Lower lobe of right lung (tissue), 2 donors: ENCODE measurements at places on chromosomes 6 and 20. TPM values are rescaled to one million over a fixed set of nuclear protein-coding genes. Genes with fewer than 3 reads are reported as not detected.

GRCh38 chr20:53918020-53918311, 152.4 kb downstream of the BCAS1 start:
- DNase-seq = no peak
- no peaks in the 10 kb centered on the region for H3K36me3 ChIP-seq
- H3K4me1 ChIP-seq = peaks cover 33% of the 10 kb centered on the region
- H3K27ac ChIP-seq = peak overlapping the region; percentile 89
- no peak overlapping the region for H3K4me3 ChIP-seq
- no peaks in the 10 kb centered on the region for H3K27me3 ChIP-seq

DNA sequence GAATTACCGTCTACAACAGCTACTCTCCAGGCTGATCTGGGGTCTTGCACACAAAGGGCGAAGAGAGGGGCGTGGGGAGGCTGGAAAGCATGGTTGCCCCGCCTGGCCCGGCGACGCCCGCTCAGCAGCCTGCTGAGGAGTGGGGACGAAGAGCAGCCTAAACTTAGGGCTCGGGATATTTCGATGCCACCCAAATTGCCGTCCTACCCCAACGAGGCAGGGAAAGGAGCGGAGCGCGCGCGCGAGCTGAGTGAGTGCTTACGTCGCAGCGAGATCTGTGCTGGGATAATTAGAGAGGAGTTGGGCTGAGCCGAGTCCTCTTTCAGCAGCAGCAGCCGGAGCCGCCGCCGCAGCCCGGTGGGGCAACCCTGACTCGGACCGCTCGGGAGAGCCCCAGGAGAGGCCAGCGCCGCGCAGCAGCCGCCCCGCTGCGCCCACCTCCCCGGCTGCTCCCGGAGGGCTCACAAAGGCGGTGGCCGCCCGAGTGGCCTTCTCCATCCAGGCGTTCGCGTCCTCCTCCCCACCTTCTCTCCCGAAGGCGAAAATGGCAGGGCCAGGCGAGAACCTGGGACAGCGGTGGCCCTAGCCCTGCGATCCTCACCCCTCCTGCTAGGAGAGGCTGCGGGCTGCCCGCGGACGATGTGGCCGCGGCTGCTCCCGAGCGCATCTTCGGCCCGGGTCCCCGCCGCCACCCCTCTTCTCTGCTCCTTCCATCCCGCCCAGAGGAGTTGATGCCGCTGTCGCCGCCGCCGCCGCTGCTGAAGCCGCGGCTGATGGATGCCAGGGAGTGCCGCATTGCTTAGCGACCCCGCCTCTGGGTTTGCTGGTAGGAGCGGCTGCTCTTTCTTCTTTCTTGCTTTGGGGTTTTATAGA, at the start of gene CLVS2:
TSS of gene CLVS2 (plus strand) at position 315 of the 873 bp plus-strand sequence. CDS start 1,543 bp downstream, outside the sequence.
- no peak within 1 kb of the TSS for H3K27ac ChIP-seq
- peaks cover 8% of the 10 kb centered on the region for H3K4me1 ChIP-seq
- no peak for DNase-seq
- no peaks in the 10 kb centered on the region for H3K36me3 ChIP-seq
- H3K27me3 ChIP-seq = peaks cover 39% of the 10 kb centered on the region
- peak within 1 kb of the TSS; percentile 36 for H3K4me3 ChIP-seq

- peaks cover 67% of the 10 kb centered on the region for H3K4me1 ChIP-seq
- no peak for DNase-seq
- peaks cover 5% of the 10 kb centered on the region for H3K27me3 ChIP-seq
- no peak overlapping the region for H3K4me3 ChIP-seq
These were observed 65.3 kb upstream of the BMP2 start for GRCh38 chr20:6702144-6702543.

DNA sequence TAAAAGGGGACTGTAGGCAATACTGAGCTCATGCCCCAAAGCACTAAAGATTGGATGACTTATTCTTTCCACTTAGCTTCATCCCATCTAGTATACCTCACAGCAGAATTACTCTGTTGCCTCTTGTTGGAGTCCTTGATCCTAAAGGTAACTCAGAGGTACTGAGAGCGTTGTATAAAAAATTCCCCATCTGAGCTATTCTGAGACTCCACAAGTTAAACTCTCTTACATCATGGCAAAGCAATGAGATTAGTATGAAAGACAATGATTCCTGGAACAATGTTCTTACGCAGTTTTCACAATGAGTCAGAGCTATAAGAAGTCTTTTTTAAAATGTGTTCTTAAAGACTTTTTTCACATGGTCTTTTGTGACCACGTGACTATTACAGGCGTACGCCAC, 370.1 kb downstream of the ADGRB3 start:
- H3K27ac ChIP-seq = no peak overlapping the region
- no peak for DNase-seq
- no peaks in the 10 kb centered on the region for H3K4me1 ChIP-seq
- no peak overlapping the region for H3K4me3 ChIP-seq
- no peaks in the 10 kb centered on the region for H3K27me3 ChIP-seq

- H3K4me3 ChIP-seq = no peak overlapping the region
- no peak for DNase-seq
- H3K4me1 ChIP-seq = peaks cover 17% of the 10 kb centered on the region
These were observed 27.1 kb downstream of the PARD6B start for GRCh38 chr20:50758469-50758868.

- H3K27me3 ChIP-seq = peaks cover 4% of the 10 kb centered on the region
- no peak for DNase-seq
- peaks cover 13% of the 10 kb centered on the region for H3K4me1 ChIP-seq
- no peak overlapping the region for H3K4me3 ChIP-seq
These were observed 49.0 kb downstream of the PPP1R14C start for GRCh38 chr6:150191809-150192208.

GRCh38 chr20:49894073-49894470, 21.3 kb downstream of the SPATA2 start:
- DNase-seq = no peak
- peaks cover 55% of the 10 kb centered on the region for H3K4me1 ChIP-seq
- H3K27ac ChIP-seq = peak overlapping the region; percentile 33
- peak overlapping the region; percentile 7 for H3K4me3 ChIP-seq
- no peaks in the 10 kb centered on the region for H3K36me3 ChIP-seq

- H3K36me3 ChIP-seq = peaks cover 70% of the 10 kb centered on the region
- H3K27ac ChIP-seq = peak within 1 kb of the TSS; percentile 91
- H3K4me1 ChIP-seq = peaks cover 45% of the 10 kb centered on the region
- peak within 1 kb of the TSS; percentile 97 for H3K4me3 ChIP-seq
- no peaks in the 10 kb centered on the region for H3K27me3 ChIP-seq
- peak; percentile 98 for DNase-seq
These were observed at the start of the genes POLR1C and YIPF3 for GRCh38 chr6:43516697-43517504. POLR1C (plus strand) TSS chr6:43517089; CDS start chr6:43517110, 21 bp downstream. YIPF3 (minus strand) TSS chr6:43516926; CDS start chr6:43516807, 119 bp downstream.

DNA sequence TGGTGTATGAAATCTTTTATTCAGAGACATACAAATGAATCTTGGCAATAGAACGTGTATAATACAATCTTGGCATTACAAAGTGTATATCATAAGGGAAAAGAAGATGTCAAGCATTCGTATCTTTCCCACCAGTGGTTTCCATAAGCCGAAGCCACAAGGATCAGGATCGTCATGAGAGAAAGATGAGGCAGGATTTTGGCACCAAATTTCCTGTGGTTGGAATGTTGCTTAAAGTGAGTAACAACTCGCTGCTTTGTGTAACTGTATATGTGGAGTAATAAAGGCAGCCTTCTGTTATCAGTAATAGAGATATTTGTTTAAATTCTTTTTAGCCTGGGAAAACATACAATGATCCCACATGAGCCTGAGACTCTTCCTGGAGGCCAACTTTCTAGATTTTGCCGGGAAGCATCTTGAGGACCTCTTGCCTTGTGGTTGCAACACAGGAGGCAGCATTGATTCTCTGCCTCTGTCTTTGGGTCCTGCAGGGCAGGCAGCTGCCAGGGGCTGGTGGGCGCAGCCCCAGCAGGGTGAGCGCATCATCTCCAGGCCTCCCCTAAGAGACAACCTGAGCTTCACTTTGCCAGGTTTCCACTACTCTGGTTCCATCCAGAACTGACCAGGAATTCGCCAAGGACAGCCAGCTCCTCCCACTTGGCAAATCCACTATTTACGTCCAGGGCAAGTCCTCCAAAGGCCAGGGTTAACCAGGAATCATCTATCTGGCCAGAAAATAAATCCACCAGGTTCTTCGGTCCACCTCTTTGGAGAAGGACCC, 230.9 kb upstream of the SULF2 start:
- no peak for DNase-seq
- H3K36me3 ChIP-seq = no peaks in the 10 kb centered on the region
- no peak overlapping the region for H3K27ac ChIP-seq
- H3K4me1 ChIP-seq = no peaks in the 10 kb centered on the region
- no peaks in the 10 kb centered on the region for H3K27me3 ChIP-seq
- H3K4me3 ChIP-seq = no peak overlapping the region

GRCh38 chr6:4153514-4153985, 18.2 kb upstream of the ECI2 start:
- no peak overlapping the region for H3K27ac ChIP-seq
- no peak for DNase-seq
- no peaks in the 10 kb centered on the region for H3K4me1 ChIP-seq
- H3K36me3 ChIP-seq = no peaks in the 10 kb centered on the region
- no peak overlapping the region for H3K4me3 ChIP-seq

DNA sequence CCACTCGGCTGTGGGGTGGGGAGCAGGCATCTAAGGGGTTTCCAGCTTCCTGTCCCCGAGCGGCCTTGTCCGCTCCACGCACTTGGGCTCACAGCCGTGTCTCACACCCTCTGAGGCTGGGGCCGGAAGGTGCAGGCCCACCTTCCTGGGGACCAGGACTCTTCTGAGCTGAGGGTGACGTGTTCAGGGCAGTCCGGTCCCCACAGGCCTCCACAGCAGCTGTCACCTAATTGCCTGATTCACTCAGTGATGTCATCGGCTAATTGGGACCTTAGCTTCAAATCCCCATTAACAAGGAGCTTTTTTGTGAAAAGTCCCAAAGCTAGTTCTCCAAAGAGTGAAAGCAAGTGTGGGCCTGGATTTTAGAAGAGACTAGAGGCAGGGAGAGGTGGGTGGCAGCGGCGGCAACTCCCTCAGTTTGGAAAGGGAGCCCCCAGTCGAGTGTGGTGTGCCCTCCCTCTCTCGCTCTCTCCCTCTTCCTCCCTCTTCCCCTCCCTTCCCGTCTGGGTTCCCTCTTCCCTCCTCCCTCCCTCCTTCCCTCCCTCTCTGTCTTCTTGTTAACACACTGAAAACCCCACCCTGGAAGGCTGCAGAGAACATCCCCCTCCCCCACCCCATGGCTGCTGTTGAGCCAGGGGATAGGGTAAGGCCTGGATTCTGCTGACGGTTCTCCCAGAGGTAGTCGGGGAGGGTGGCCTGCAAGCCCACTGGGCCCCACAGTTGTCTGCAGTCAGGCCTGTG, 39.0 kb downstream of the MYT1 start:
- H3K4me3 ChIP-seq = no peak overlapping the region
- no peak for DNase-seq
- no peaks in the 10 kb centered on the region for H3K36me3 ChIP-seq
- peaks cover 13% of the 10 kb centered on the region for H3K27me3 ChIP-seq
- no peak overlapping the region for H3K27ac ChIP-seq
- no peaks in the 10 kb centered on the region for H3K4me1 ChIP-seq

- H3K4me3 ChIP-seq = peak overlapping the region; percentile 74
- H3K27ac ChIP-seq = peak overlapping the region; percentile 26
- peaks cover 42% of the 10 kb centered on the region for H3K4me1 ChIP-seq
- peaks cover 30% of the 10 kb centered on the region for H3K27me3 ChIP-seq
- DNase-seq = peak; percentile 48
These were observed 862 bp upstream of the SOBP start for GRCh38 chr6:107488875-107489635.

DNA sequence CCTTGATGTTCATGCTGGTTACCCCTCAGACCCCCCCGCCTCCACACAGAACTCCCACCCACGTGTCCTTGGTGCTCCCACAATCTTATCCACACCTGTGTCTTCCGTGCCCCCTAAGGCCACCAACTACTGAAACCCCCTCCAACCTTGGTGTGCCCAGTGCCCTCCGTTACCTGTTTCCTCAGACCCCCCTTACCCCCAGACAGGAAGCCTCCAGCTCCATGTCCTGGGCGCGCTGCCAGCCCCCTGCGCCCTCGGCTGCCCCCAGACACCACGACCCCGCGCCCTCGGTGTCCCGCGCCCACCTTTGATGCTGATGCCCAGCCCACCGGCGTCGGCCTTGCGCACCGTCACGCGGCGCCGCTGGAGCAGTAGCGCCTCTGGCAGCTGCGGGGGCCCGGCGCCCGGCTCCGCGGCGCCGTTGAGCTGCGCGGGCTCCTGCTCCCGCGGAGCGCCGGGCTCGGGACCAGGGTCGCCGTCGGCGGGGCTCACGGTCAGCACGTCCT, 504 bp downstream of the SNTA1 start:
- DNase-seq = no peak
- H3K36me3 ChIP-seq = no peaks in the 10 kb centered on the region
- no peaks in the 10 kb centered on the region for H3K27me3 ChIP-seq
- H3K4me1 ChIP-seq = peaks cover 12% of the 10 kb centered on the region
- H3K27ac ChIP-seq = peak overlapping the region; percentile 71
- peak overlapping the region; percentile 78 for H3K4me3 ChIP-seq

- DNase-seq = peak; percentile 89
- H3K27me3 ChIP-seq = no peaks in the 10 kb centered on the region
- peak overlapping the region; percentile 76 for H3K27ac ChIP-seq
These were observed 68.5 kb downstream of the PLEKHG1 start for GRCh38 chr6:150667977-150668716.

DNA sequence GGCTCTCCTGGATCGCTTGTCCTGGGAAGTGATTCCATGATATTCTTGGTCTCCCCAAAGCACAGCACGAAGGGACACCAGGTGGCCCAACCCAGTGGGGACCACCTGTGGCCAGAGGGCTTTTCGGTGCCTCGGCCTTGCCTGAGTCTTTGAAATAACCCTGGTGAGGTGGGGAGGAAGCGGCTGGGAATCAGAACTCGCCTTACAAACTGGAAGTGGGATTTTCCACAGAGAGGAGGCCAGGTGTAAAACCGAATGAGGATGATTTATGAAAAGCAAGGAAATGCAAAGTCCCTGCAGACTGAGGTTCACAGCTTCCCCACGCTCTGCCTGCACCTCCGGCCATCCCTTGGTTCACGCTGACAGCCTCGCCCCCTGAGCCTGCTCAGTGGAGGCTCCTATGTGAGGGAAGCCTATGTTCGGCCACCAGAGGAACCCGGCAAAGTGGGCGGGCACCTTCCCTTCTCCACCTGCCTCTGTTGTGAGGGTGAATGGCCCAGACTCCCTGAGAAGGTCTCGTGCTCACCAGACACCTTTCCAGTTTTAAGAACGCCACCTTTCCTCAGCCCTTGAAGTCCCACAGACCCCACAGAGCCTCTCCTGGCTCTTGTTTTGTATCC, 133.8 kb upstream of the CST7 start:
- no peak overlapping the region for H3K4me3 ChIP-seq
- no peak for DNase-seq
- H3K36me3 ChIP-seq = no peaks in the 10 kb centered on the region
- no peaks in the 10 kb centered on the region for H3K4me1 ChIP-seq
- no peak overlapping the region for H3K27ac ChIP-seq

GRCh38 chr6:21946298-21946783, 350.5 kb downstream of the PRL start:
- DNase-seq = no peak
- no peaks in the 10 kb centered on the region for H3K36me3 ChIP-seq
- H3K27me3 ChIP-seq = no peaks in the 10 kb centered on the region
- no peak overlapping the region for H3K4me3 ChIP-seq
- H3K4me1 ChIP-seq = peaks cover 36% of the 10 kb centered on the region

GRCh38 chr6:80464901-80465300, 358.4 kb downstream of the BCKDHB start:
- H3K36me3 ChIP-seq = no peaks in the 10 kb centered on the region
- no peak overlapping the region for H3K4me3 ChIP-seq
- no peaks in the 10 kb centered on the region for H3K4me1 ChIP-seq
- no peak for DNase-seq
- H3K27ac ChIP-seq = no peak overlapping the region

GRCh38 chr6:136635615-136636014, 85.4 kb upstream of the MAP7 start:
- no peaks in the 10 kb centered on the region for H3K4me1 ChIP-seq
- no peak overlapping the region for H3K27ac ChIP-seq
- H3K27me3 ChIP-seq = no peaks in the 10 kb centered on the region
- H3K4me3 ChIP-seq = no peak overlapping the region
- H3K36me3 ChIP-seq = peaks cover 46% of the 10 kb centered on the region
- no peak for DNase-seq

ENPP4 gene
- 33.2 TPM for total RNA-seq

TEAD3 gene
- total RNA-seq = 17.0 TPM

PRL gene
- total RNA-seq = not detected

POLR1H gene
- total RNA-seq = 22.4 TPM

DEFB124 gene
- not detected for total RNA-seq

POLR1C gene
- total RNA-seq = 26.1 TPM
